ENCODE measurements at places on chromosomes 1 and 21.
A peak's percentile ranks its signal among the peaks of the same experiment; 100 is the strongest.

- no peak for DNase-seq
Measured at GRCh38 chr1:12540580-12541273, 77.3 kb downstream of the DHRS3 start.

- DNase-seq = no peak
Measured at GRCh38 chr1:161952607-161953172, 71.0 kb downstream of the OLFML2B start.

- no peak for DNase-seq
Measured at GRCh38 chr1:108345776-108346531, 102.1 kb upstream of the NBPF4 start.

DNA sequence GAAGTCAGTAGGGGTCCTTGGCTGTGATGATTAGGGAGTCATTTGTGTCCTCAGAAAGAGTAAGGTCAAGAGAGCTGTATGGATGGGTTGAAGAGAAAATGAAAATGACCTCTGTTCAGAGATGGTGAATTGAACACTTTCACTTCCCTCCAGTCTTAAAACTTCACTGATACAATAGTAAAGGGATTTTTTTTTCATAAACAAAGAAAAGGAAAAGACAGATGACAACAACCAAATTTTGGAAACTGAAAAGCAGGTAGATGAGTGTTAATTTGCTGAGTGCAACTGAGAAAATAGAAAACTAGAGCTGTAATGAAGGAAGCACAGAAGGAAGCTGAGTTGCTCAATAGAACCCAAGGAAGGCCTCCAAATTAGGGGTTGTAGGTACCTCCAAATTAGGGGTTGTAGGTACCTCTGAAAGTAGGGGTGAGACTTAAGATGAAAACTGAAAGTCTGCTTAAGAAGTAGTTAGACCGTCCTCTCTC, 14.8 kb upstream of the S1PR1 start:
- no peak for DNase-seq

GRCh38 chr1:208160259-208160819, 83.8 kb downstream of the PLXNA2 start:
- DNase-seq = no peak

GRCh38 chr1:64471218-64472039, 1.5 kb downstream of the CACHD1 start:
- DNase-seq = peak; percentile 23

DNA sequence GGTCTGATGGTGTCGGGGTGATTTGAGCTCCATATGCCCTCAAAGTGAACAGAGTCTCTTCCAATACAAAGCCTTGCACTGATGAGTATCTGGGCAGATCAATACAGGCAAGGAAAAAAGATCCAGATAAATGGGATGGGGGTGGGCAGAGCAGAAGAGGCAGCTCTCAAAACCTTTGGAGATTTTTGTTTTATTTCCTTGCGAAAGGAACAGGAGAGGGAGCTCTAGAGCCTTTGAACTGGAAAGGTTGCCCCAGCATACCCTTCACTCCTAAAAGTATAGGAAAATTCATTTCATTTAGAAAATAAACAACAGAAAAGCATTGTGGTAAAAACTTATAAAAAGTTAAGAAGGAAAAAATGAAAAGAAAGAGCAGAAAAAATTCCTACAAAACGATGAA, 31.4 kb upstream of the OLIG2 start:
- no peak for DNase-seq

Measured in activated T-cell treated with anti-CD3 and anti-CD28 coated beads, Interleukin-2, amount 50 U/mL, for 72 hours (primary cell).